ENCODE measurements at places on chromosomes 7 and 10. TPM values are rescaled to one million over a fixed set of nuclear protein-coding genes. Genes with fewer than 3 reads are reported as not detected.
A peak's percentile ranks its signal among the peaks of the same experiment; 100 is the strongest.

DNA sequence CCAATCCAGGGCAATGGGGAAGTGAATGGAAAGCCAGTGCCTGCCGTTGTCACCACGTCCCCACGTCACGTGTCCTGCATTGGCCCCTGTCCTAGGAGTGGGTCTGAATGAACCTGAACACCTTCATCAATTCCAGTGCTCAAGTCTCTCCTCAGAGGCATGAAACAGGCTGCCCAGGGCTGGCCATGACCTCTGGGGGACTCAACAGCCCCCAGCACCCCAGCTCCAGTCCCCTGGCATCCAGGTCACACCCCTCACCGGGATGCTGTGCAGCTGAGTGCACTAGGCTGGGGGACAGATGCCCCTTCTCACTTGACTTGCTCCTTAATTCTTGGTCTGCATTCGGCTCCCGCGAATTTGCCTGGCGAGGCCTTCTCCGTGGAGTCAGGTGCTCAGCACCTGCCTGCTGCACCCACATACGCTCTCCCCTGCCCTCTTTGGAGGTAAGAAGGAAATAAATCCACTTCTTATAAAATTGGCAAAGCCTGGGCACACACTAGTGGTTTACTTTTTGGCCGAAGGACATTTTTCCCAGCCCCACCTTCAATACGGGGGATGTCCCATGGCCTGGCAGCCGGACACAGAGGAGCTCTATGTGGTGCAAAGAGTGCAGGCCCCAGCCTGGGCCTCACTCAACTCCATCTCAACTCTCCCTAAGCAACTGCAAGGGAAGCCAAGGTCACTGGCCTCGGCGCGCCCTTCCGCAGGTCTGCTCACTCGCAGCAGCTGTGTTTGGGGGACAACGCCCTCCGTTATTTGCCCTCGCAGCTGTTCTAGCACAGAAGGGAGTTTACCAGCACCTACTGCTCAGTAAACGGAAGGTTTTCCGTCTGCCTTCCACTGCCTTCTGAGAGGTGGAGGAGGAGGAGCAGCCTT lies 77.6 kb upstream of the SHH start:
- no peak overlapping the region for H3K4me3 ChIP-seq
- no peak overlapping the region for H3K27ac ChIP-seq
- no peaks in the 10 kb centered on the region for H3K4me1 ChIP-seq
- no peak for DNase-seq

The ARHGAP19 gene
- total RNA-seq = 21.1 TPM

DNA sequence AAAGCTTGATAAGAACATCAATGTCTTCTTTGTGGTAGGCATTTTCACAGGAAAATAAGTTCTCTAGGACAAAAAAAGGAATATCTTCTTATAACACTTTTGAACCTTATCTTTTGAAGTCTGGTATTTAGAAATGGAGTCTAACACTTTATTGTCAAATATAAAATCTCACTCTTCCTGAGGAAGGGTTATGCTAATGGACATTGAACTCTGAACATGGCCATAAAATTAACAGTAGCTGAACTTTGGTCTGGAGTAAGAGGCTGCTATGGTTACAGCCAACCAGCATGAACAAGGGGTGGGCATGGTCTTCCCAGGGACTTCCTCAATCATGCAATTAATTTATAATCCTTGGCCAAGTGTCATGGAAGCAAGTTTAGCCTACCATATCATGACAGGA lies at the start of gene CLRN3:
Gene CLRN3, minus strand, starts transcription at position 199 of the 400 bp plus-strand sequence. Its CDS starts 157 bp downstream, at position 42.
- DNase-seq = no peak
- no peaks in the 10 kb centered on the region for H3K27me3 ChIP-seq
- no peaks in the 10 kb centered on the region for H3K36me3 ChIP-seq
- H3K4me3 ChIP-seq = peak within 1 kb of the TSS; percentile 4
- peaks cover 4% of the 10 kb centered on the region for H3K4me1 ChIP-seq

GRCh38 chr10:79336739-79337138 lies 10.5 kb upstream of the PPIF start:
- no peak overlapping the region for H3K27ac ChIP-seq
- no peak for DNase-seq
- no peak overlapping the region for H3K4me3 ChIP-seq

DNA sequence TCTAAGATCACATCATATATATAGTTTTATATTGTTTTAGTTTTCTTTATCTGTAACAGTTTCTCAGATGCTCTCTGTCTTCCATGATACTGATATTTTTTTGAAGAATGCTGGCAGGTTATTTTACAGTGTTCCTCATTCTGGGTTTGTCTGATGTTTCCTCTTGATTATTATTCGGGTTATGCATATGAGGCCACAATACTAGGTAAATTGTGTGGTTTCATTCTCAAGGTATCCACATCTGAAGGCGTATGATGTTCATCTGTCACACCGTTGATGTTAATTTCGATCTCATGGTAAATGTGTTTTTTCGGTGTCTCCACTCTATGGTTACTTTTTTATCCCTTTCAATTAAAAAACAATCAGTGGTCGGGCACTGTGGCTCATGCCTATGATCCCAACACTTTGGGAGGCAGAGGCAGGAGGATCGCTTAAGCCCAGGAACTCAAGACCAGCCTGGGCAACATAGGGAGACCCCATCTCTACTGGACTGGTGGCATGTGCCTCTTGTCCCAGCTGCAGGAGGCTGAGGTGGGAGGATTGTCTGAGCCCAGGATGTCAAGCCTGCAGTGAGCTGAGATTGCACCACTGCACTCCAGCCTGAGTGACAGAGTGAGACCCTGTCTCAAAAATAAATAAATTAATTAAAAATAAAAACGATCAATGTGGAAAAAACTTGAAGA lies 108.9 kb downstream of the TPST1 start:
- no peak overlapping the region for H3K4me3 ChIP-seq
- H3K27ac ChIP-seq = no peak overlapping the region
- peaks cover 12% of the 10 kb centered on the region for H3K4me1 ChIP-seq
- no peaks in the 10 kb centered on the region for H3K36me3 ChIP-seq
- no peaks in the 10 kb centered on the region for H3K27me3 ChIP-seq

The RADIL gene
- total RNA-seq = 2.0 TPM

- no peak overlapping the region for H3K27ac ChIP-seq
- peaks cover 81% of the 10 kb centered on the region for H3K27me3 ChIP-seq
- peaks cover 20% of the 10 kb centered on the region for H3K4me1 ChIP-seq
- H3K4me3 ChIP-seq = no peak overlapping the region
Observed at GRCh38 chr10:89185658-89186057, 21.5 kb downstream of the CH25H start.

DNA sequence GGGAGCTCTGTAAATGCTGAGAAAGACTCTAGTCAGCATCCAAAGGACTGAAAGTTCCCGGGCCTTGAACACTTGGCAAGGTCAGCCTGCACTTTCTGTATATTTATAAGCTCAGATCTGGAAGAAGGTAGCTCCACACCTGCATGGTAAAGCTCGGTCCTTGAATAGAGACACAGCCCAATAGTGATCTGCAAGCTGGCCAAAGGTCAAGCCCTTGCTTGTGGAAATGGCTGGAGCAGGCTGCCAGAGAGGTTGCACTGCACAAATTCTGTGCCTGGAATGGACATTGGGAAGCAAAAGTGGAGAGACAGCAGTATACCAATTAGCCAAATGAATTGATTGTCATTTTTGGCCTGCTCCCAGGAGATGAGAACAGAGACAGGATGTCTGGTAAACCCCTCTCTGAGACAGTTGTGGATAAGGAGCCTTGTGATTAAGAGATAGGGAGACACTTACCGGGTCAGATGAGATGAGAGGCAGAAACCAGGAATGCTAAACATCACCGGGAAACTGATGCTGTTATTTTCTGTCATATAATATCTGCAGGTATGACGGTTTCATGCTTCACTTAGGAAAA lies 8.0 kb upstream of the FRA10AC1 start:
- no peak overlapping the region for H3K27ac ChIP-seq
- no peaks in the 10 kb centered on the region for H3K4me1 ChIP-seq
- no peaks in the 10 kb centered on the region for H3K36me3 ChIP-seq
- H3K4me3 ChIP-seq = no peak overlapping the region
- DNase-seq = no peak
- H3K27me3 ChIP-seq = peaks cover 3% of the 10 kb centered on the region
